Renal cortex interstitium (tissue), 15 donors: ENCODE measurements at places on chromosomes 7 and 10. TPM values are rescaled to one million over a fixed set of nuclear protein-coding genes. Genes with fewer than 3 reads are reported as not detected.

DNA sequence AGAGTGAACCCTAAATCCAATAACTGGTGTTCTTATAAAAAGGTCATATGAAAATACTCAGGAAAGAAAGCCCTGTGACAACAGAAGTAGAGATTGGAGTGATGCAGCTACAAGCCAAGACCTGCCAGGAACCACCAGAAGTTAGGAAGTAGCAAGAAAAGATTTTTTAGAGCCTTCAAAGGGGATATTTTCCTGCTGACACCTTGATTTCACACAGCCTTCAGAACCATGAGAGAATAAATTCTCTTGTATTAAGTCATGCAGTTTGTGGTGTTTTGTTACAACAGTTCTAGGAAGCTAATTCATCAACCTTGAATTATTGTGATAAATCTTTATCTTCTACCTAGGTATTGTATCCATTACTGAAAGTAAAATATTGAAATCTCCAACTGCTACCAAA, 81.0 kb downstream of the HYCC1 start:
- no peak for DNase-seq

DNA sequence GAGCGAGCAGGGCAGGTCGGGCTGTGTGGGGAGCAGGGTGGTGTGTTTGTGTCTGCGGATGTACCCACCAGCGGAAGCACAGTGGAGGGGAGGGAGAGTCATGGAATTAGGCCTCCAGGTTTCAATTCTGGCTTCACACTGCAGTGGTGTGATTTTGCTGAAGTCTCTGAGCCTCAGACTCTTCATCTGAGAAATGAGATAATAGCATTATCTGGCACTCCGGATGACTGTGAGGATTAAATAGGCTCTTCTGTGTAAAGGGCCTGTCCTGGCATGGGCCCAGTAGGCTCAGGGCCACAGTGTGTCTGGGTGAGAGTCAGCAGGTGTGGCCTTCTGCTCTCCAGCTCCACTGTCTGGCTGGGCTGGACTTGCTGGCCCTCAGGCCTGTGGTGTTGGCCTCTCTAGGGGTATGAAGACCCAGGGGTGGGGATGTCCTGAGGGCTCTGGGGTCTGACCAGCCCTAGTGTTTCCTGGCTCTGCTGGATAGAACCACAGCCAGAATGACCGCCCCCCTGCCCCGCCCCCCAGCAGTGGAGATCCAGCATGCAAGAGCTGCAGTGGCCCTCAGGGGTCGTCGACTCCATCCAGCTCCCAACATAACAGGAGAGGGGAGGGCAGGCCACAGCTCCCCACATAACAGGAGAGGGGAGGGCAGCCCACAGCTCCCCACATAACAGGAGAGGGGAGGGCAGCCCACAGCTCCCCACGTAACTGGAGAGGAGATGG, 178.6 kb downstream of the RPS24 start:
- no peak for DNase-seq

GRCh38 chr7:98870807-98871491, 1.1 kb upstream of the TMEM130 start:
- no peak for DNase-seq

GRCh38 chr10:14798636-14799035, 23.9 kb upstream of the FAM107B start:
- DNase-seq = no peak

DNA sequence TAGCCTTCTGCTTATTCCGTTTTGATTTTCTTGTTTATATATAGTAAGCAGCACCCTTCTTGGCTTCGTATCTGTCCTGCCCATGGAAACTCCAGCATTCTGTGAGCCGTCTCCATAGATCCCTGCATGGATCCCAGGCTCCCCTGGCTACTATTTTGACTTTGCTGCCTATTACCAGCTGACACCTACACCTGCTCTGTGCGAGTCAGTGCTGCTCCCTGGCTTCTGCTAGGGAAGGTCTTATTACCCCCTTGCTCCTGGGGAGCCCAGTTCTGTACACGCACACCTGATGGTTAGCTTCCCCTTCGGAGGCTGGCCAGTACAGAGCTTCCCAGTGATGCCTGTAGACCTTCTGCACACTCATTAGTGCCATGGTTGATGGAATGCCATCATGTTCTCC, 35.4 kb downstream of the NACAD start:
- no peak for DNase-seq

The RGS10 gene
- polyA plus RNA-seq = 33.0 TPM

The CDC14C gene
- 0.11 TPM for polyA plus RNA-seq

The OPTN gene
- polyA plus RNA-seq = 32.8 TPM

The NACAD gene
- polyA plus RNA-seq = 10.7 TPM

DNA sequence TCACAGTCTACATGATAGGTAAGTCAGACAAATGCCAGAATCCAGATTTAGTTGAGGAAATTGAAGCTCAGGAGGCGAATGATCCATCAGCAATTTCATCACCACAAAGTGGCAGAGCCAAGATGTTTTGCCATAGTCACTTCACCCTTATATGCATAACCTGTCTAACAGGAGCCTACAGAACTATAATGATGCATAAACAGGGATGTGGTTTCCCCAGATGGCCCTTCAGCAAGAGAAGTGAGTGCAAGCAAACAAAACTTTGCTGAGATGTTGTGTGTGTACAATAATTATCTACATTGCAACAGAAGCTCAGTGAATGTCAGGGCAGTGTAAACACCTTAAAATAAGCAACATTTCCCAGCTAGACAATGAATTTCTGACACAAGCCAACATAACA, 28.6 kb downstream of the PON3 start:
- no peak for DNase-seq
